ENCODE measurements at places on chromosomes 2 and 18.

- DNase-seq: no peak
Measured at GRCh38 chr2:61775956-61776570, 77.8 kb downstream of the FAM161A start.

GRCh38 chr2:48120112-48120511 lies 213.8 kb upstream of the FBXO11 start:
- DNase-seq: no peak

DNA sequence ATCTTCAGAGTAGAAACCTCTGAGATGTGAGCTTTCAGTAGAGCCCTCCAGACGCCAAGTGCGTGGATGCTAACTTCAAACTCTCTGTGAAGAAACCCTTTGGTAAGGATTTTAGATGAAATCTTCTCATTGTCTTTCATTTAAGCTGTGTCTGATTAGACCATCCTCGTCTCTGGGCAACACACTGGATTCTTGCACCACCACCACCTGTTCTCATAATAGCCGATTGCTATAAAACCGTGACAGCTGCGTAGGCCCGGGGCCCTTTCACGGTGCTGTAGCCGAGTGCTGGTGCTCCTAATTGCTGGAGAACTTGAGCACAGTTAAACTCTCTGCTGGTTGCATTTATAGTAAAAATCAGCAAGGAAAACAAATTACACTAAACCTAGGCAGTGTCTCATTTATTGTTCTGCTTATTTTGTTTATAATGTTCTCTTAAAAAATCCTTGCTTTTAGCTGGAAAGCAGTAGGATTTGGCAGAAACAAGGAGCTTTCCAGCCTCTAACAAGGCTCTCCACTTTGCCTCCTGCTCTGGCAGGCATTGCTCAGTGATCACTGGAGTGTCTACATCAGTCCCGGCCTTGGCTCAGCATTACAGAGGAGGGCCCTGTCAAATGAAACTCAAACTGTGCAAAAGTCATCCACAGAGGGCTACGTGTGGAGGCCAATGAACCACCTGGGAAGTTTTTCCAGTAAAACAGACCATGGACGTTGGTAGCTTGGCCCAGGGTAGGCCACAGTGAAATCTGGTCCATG lies 40.9 kb upstream of the MBP start:
- no peak for DNase-seq

GRCh38 chr2:26536371-26537068 lies 58.6 kb upstream of the OTOF start:
- no peak for DNase-seq

DNA sequence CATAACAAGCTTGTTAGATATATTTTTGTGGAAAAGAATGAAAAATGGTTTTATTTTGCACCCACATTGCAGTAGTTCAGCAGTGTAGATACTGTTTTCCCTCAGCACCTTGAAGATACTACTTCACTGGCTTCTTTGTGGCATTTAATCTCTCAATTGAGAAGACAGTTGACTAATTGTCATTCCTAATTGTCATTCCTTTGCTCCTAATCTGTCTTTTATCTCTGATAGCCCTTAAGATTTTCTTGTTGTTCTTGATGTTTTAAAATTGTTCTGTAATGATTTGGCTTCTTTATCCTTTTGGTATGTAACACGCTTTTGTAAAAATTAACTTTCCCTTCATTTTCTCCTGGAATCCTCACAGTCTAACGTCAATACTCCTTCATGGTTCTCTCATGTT lies 38.0 kb upstream of the CCNYL1 start:
- DNase-seq: no peak

Measured in stimulated activated CD4-positive, alpha-beta T cell treated with anti-CD3 and anti-CD28 coated beads, Interleukin-1b, Interleukin-23, amount 100 ng/mL, for 4 hours (primary cell).